NCI-H1105 (cell line): ENCODE measurements at places on chromosomes 6 and 20.

DNA sequence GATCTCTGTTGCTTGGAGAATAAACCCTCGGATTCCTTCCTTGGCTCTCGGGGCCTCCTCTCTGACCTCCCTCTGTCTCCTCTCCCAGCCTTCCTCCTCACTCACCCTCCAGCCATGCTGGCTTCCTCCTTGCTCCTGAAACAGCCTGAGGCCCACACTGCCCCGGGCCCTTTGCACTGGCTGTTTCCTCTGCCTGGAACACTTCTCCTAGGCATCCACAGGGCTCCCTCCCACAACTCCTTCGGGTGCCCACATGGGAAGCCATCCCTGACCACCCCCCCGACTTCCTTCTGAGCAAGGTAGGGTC lies 87.7 kb downstream of the CEBPB start:
- no peak for DNase-seq

DNA sequence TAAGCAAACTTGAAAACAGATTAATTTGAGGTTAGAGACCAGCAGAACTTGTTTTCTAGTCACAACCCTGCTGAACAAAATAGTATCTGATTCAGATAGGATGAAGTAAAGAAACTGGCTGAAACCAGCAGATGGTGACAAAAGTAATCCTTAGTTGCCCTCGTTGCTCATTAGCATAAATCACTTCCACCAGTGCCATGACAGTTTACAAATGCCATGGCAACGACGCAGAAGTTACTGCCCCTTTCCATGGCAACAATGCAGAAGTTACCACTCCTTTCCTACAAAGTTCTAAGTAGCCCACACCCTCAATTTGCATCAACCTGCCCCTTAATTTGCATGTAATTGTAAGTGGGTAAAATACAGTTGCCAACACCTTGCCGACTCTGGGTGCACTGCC lies 23.7 kb downstream of the SNRPB start:
- no peak for DNase-seq

DNA sequence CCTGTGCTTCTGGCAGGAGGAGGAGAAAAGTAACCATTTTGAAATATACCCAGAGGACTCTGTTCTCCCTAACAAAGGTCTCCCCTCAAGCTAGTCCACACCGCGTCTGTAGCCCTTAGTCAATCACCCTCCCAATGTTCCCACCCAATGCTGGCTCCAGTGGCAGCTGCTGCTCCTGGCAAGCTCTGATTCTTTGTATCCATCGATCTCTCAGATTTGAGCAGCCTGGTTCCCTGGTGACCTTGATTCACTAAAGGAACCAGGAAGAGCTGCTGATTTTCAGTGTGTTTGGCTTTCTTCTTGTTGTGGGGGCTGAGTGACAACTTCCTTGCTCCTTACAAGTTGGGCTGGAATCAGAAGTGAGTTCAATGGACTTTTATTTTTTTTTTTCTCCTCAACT lies 68.5 kb downstream of the FOXC1 start:
- DNase-seq: no peak

- no peak for DNase-seq
These were observed 56.4 kb downstream of the NOX3 start for GRCh38 chr6:155399062-155399744.

- no peak for DNase-seq
These were observed 5.6 kb upstream of the TFB1M start for GRCh38 chr6:155319902-155320301.

DNA sequence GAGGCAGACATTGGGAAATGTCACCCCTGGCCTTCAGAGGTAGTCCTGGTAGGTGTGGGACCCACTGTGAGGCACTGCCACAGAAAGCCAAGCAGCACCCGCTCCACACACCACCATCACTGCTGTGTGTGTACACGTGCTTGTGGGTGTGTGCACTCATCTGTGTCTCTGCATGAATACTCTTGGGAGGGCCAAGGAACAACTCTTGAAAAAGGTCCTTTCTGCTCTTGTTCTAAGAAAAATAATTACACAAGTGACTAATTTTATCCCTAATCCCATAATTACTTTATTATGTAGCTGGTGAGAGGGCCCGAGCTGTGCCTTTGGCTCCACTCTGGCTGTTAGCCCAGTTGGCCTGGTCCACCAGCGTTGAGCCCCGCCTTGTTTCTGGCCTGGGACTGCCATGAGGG lies 21.7 kb upstream of the EPB41L1 start:
- no peak for DNase-seq

DNA sequence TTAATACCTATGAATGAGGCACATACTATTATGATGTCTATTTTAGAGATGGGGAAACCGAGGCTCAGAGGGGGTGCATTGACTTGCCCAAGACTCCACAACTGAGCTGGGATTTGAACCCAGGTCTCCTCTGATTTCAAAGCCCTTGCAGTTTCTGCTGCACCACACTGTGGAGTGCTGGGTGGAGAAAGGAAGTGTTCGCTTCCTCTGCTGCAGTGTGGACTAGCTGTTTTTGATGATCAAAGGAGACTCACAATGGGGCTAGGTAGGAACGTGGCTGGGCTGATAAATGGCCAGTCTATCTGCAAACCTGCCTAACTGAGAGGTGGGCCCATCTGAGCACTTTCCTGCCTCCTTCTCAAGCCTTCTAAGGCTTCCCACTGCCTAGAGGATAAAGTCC lies 87.2 kb downstream of the CD40 start:
- DNase-seq: no peak

- DNase-seq: no peak
These were observed 308.8 kb upstream of the EPHA7 start for GRCh38 chr6:93728150-93728549.

- DNase-seq: no peak
These were observed 120.7 kb downstream of the EDN3 start for GRCh38 chr20:59421089-59421488.

- no peak for DNase-seq
These were observed 91.7 kb upstream of the EPB41L1 start for GRCh38 chr20:36062799-36063198.
